ENCODE measurements at places on chromosomes 2 and 18.

GRCh38 chr2:133676392-133677130 is 108.3 kb upstream of the NCKAP5 start:
- peak; percentile 90 for DNase-seq

- no peak for DNase-seq
These were observed 233.7 kb downstream of the TFCP2L1 start for GRCh38 chr2:121051311-121051710.

DNA sequence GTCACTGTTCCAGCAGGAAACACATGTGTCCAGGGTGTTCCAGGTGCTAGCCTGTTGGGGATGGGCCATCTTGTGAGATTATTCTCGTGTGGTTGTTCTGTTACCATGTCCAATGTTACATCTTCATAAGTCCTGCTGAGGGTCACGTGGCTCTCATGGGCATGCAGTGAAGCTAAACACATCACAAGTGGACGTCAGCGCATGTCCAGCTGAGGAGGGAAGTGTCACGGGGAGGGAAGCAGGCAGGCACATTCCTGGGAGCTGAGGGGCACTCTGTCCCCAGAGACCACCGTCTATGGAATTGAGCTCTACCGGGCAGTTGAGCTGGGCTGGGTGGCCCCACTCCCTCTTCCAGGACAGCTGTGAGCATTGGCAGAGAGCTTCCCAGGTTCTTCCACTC is 155.3 kb upstream of the TWIST2 start:
- DNase-seq = no peak

- peak; percentile 55 for DNase-seq
These were observed 133.7 kb downstream of the COMMD1 start for GRCh38 chr2:62038975-62039771.

- DNase-seq = no peak
These were observed 174.1 kb downstream of the CDH7 start for GRCh38 chr18:65924904-65925303.

- DNase-seq = no peak
These were observed 303.5 kb upstream of the CELF4 start for GRCh38 chr18:37869051-37869450.

- no peak for DNase-seq
These were observed 2.6 kb upstream of the RNU2-63P start for GRCh38 chr2:88018909-88019308.

- no peak for DNase-seq
These were observed 162.7 kb downstream of the FSHR start for GRCh38 chr2:48991415-48992131.

GRCh38 chr2:68441179-68441993 is 25.7 kb downstream of the FBXO48 start:
- DNase-seq = peak; percentile 85

- DNase-seq = peak; percentile 65
These were observed at the start of gene CDC42EP3 for GRCh38 chr2:37671009-37671815. Gene CDC42EP3 (minus strand): TSS chr2:37671642. CDS start chr2:37646587, 25,055 bp downstream.

Data from fibroblast of skin of abdomen (primary cell).